ENCODE measurements at places on chromosomes 7 and 10.

- no peak for DNase-seq
Measured at GRCh38 chr7:50658696-50659095, 93.5 kb upstream of the DDC start.

DNA sequence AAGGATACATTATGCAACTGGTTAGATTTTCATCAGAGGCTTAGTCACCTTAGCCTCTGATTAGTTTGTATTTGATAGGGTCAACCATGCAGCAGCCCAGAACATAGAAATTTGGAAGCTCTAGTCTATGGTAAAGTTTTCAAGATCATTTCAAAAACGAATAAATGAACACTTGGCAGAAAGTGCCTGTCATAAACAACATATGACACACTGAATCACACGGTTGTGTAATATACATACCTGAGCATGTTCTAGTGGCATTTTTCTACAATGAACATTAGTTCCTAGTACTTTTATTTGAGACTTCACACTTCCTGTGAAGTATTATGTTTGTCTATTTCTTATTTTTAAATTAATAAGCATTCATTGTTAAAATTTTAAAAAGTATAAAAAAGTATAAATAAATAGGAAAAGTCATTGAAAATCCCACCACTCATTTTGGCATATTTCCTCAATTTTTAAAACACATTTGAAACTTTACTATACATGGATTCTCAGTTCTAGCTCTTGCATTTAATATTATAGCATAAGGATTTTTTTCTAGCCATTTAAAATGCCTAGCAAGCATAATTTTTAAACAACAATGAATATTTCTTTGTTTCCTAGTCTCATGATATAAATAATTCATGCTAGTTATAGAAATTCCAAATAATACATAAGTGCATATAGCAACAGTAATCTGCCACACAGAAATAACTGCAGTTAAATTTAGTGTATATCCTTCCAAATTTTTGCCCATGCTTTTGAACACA is 25.7 kb upstream of the PRPS1L1 start:
- DNase-seq: no peak

DNA sequence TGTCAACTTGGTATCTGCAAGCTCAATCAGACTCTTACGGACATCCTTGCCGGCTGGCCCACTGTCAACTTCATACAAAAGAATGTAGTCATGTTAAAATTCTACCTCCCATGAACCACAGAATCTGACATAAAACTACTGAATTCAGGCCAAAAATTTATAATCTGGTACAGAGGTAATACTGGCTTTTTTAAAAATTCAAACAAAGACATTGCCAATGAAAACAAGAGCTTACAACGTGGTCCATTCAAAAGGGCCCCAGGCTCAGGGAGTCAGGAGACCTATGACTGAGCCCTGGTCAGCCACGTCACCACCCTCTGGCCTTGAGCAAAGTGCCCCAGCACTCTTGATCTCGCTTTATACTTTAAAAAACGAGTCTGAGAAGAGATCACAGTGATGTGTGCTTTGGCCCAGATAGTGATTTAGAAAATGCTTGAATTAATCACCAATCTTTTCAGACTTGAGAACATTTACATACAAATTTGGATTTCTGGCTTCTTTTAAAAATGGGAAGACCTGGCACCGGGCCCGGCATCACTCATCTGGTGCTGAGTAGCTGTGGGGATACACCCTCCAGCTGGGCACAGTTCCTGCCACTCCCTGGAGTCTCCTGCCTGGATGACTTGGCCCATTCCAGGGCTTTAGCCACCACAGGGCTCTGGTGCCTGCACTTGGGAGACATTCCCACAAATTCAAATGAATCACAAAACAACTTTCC is 94.1 kb downstream of the PIP4K2A start:
- DNase-seq: peak; percentile 88

DNA sequence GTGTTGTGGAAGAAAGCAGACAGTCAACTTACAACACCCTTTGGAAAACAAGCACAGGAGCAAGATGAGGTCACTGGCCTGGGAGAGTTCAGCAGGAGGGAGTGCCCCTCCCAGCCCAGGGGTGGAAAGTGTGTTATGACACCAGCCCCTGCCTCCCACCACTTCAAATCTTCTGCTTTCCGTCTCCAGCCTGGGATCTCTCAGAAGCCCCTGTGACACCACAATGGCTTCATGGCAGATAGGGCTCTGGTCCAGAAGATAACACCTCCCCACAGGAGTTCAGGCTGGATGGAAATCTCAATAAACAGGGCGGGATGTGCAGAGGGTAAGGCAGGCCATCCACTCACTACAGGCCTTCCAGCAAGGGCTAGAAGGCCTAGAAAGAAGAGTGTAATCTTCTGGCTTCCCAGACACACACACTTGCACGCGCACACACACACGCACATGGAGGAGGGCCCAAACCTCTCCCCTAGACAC is 48.7 kb upstream of the ZMIZ1 start:
- peak; percentile 70 for DNase-seq

GRCh38 chr10:6025683-6026255 is 36.4 kb downstream of the IL2RA start:
- no peak for DNase-seq

DNA sequence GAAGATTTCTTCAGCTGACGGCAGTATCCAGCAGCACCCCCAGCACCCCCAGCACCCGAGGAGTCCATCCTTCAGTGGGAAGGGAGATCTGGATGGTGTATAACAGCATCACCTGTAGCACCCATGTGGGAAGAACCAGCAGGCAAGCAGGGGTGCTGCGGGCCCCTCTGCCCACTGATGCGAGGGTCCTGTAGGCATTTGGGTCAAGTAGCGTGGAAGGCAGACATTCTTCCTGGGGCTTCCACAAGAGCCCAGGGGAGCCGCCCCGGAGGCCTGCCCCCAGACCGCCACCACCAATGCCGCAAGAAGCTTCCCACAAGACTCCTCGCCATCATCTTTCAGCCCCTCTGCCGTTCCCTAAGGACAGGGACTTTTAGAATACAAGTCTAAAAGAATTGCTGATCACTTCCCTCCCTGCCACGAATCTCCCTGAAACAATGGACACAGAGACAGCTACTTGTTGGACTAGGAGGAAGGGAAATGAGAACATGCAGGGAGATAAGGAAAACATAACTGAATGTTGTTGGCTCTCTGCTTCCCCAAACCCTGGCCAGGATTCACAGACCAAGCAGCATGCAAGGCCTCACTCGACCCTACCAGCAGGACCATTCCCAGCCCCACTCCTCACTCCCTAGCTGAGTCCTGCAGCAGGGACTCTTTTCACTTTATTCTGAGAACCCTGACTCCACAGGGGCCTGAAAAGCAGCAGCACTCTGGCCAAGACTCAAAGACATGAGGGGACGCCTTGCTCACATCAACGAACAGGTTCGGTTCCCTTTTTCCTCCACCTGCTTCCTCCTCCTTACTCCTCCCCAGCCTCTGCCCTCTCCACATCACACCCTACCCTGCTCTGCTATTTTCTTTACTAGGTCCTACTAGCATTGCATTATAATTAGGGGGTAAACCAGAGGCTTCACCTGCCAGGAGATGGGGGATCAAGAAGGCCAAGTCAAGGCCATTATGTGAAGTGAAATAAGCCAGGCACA is 164.5 kb downstream of the HERPUD2 start:
- no peak for DNase-seq

- peak; percentile 39 for DNase-seq
Measured at GRCh38 chr10:102677331-102678067, 33.2 kb downstream of the TRIM8 start.

DNA sequence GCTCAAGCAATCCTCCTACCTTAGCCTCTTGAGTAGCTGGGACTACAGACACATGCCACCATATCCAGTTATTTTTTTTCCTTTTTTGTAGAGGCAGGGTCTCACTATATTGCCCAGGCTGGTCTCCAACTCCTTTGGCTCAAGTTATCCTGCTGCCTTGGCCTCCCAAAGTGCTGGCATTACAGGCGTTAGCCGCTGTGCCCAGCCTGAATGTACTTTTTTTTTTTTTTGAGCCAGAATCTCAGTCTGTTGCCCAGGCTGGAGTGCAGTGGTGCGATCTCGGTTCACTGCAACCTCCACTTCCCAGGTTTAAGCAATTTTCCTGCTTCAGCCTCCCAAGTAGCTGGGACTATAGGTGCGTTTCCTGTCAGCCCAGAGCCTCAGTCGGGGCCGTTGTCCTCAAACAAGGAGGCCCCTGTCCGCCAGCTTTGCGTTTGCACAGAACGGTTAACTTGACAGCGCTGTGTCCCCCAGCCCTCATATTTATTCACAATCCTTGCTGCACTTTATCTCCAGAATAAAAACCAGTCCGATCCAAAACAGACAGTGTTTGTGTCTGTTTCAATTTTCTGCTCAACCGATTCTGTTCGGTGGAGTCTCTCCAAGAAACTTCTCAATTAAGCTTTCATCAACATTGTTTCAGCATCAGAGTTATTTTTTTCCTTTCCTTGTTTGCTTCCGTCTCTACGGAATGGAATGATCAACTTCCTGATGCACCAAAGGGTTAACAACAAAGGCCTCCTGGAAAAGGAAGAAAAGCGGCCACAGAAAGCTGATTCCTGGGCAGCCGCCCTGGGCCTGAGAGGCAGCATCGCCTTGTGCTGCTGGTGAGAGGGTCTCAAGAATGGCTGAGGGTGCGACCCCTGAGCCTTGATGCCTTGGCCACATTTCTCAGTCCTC is 64.5 kb downstream of the PDIA4 start:
- no peak for DNase-seq

DNA sequence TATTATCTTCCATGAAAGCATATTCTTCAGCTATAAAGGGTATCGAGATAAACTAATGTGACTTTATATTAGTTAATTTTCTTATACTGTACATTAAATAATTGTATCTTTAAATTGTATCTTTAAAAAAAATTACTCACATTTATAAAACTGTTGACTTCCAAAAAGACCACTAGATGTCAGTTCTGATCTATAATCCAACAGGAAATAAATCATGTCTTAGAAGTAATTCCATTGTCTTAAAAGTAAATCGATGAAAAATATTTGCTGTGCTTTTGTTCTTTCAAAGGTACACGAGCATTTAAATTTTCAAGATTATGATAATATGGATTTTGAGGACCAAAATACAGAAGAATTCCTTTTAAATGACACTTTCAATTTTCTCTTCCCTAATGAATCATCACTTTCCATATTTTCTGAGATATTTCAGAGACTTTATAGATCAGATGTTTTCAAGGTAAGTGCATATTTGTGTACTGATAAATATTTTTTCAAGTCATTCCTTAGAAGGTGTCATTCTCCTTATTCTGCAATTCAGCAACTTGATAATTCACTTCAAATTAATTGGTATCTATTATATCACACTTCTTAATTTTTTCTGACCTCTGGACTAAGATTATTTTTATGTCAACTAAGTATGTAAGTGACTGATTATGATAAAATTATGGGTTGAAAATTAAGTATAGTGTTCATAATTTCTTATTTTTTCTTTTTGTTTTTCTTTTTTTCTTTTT is 138.5 kb downstream of the CPED1 start:
- no peak for DNase-seq

- no peak for DNase-seq
Measured at GRCh38 chr10:103098240-103098639, 94.8 kb downstream of the NT5C2 start.

DNA sequence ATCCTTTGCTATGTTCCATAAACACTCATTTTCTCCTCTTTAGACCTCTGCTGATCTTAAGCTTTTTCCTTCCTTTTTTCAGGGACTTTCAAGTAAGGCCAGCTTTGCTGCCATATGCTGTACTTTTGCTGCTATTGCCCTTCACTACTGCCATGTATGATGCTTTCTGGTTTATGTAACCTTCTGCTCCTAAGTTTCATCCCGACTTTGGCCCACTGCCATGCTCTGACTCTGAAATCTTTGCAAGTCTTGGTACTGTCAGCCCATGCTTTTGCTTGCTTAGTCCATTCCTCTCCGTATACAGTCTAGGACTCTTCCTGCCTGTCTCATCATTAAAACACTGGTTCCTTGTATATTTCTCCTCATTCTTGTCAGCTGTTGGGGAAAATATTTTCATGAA is 152.4 kb downstream of the RNF133 start:
- no peak for DNase-seq

- DNase-seq: no peak
Measured at GRCh38 chr10:122347170-122347841, 27.2 kb upstream of the PLEKHA1 start.

GRCh38 chr10:67812007-67812406 is 26.0 kb downstream of the DNAJC12 start:
- no peak for DNase-seq

GRCh38 chr7:136526408-136527105 is 341.9 kb upstream of the CHRM2 start:
- DNase-seq: no peak

DNA sequence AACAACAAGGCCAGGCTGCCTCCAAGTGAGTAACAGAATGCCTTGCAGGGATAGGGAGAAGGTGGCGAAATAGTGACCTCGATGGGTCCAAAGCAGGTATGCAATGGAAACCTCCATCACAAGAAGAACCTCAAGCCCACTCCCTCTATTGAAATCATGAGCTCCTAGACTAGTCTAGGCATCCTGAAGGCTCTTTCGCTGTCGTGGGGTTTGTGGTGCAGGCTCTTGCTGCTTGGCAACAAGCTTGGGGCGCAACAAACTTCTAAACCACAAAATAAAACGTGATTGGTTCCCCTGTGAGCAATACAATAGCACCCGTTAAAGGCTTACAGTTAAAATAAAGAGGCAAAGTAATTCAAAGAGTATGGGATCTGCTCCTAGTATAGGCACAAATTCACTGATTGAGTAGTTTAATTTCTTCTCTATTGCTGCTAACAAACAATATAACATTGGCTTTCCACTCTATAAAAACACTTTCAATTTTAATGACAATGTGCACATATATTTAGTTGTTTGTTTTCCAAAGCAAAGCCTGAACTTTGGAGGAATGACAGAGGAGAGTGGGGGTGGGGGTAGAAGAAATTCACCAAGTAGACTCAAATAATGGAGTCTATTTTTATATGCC is 64.1 kb downstream of the C10orf67 start:
- DNase-seq: no peak

- DNase-seq: no peak
Measured at GRCh38 chr7:31883761-31884164, 186.4 kb downstream of the PDE1C start.

DNA sequence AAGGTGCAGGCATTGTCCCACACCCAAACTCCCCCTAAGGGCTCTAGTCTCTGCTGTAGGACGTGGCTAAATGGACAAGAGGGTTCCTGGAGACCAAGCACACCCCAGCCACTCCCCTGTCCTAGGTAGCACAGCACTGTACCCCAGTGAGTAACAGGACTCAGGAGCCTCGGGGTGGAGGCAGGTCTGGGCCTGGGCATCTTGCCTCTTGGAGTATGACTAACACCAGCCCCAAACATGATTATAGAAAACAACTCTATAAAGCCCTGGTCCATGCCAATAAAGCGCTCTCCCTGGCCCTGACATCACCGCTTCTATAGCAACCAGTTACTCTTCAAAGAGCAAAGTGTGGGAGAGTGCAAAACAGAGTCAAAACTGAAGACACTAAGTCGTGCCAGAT is 195.0 kb downstream of the CALN1 start:
- DNase-seq: no peak

DNA sequence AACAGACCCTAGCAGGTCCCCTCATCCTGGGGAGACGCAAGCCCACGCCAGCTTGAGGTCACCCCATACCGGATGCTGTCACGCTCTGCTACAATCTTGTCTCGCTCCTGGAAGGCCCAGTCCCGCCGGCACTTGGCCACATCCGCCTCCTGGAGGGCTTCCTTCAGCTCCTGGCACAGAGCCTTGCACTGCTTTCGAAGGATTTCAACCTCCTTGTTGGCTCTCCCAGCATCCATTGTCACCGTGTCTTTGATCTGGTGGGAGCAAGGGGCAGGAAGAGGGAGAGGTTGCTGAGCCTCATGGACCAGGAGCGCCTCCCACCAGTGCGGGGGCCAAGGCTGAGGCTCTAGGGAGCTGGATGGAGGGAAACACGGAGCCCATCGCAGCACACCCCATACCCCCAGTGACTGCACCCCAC is 90.9 kb downstream of the DLG5 start:
- DNase-seq: no peak

GRCh38 chr7:151415375-151416105 is 5.7 kb upstream of the WDR86 start:
- DNase-seq: no peak

Data from tibial artery (tissue), 4 donors.